ENCODE measurements at places on chromosomes 5 and 9. TPM values are rescaled to one million over a fixed set of nuclear protein-coding genes. Genes with fewer than 3 reads are reported as not detected.

AGPAT2 gene
- 18.7 TPM for total RNA-seq

OR2V2 gene
- not detected for total RNA-seq

LCN9 gene
- total RNA-seq: not detected

SWI5 gene
- total RNA-seq: 5.8 TPM

CCL21 gene
- total RNA-seq: not detected

STK32A gene
- not detected for total RNA-seq

Data from mononuclear cell (primary cell).